ENCODE measurements at places on chromosomes 5 and 9. TPM values are rescaled to one million over a fixed set of nuclear protein-coding genes. Genes with fewer than 3 reads are reported as not detected.

- DNase-seq: no peak
Measured at GRCh38 chr9:126617003-126617822, 3.5 kb downstream of the LMX1B start.

GRCh38 chr5:149730620-149731331 lies 666 bp downstream of the PPARGC1B start:
- no peak for DNase-seq

DNA sequence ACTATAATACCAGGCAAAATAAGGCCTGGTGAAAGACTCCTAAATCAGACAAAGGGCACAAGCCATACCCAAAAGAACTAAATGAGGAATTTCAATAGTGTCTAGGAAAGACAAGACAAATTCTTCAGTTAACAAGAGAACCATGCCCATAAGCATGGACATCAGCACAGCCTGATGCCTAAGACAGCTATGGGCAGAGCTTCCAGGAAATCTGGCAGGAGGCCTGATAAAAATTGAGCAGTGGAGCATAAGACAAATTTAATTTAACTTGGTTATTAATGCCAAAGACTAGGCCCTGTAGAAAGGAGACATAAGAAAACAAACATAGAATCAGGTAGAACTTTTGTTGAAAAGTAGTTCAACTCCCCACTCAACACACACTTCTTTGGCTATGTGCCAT lies 17.3 kb downstream of the KLHL3 start:
- no peak for DNase-seq

DNA sequence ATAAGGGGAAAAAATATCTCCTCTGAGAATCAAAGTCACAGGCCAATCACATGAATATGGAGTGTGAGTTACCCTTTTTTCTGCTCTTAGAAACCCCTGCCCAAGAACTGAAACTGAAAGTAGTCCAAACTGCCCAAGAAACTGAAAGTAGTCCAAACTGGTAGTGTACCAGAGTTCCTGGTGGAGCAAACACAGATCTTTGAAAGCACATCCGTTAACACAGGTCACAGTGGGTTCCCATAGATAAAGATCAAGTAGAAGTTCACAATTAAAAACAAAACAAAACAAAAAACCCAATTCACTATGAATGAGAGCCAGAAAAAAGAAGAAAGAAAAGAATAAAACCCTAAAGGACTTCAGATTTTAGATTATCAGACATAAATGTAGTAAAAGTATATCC lies 332.4 kb upstream of the EFNA5 start:
- no peak for DNase-seq

- DNase-seq: no peak
Measured at GRCh38 chr5:96691503-96692303, 29.5 kb downstream of the CAST start.

DNA sequence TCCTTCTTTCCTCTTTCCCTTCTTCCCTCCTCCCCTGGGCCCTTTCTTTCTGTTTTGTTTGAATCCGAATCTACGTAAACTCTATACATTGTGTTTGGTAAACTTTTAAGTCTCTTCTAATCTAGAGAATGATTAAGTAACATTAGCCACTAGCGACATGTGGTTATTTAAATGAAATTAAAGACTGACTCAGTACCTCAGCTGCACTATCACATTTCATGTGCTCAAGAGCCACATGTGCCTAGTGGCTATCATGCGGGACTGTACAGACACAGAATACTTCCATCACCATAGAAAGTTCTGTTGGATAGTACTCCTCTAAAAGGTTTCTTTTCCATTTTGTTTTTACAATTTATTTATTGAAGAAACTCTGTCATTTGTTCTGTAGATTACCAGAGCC lies 29.0 kb downstream of the DCTN4 start:
- no peak for DNase-seq

DNA sequence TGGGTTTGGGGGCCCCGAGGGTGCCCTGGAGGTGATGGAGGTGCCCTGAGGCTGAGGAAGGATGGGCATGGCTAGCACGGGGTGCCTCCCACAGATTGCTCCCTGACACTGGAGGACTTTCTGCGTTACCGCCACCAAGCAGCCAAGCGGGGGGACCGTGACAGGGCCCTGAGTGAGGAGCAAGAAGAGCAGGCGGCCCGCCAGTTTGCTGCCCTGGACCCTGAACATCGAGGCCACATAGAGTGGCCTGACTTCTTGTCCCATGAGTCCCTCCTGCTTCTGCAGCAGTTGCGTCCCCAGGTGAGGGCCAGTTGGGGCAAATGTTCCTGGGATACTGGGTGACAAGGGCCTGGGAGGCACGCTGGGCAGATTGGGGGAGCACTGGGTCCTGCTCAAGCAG lies 13.1 kb upstream of the DNAJB5 start:
- DNase-seq: no peak

DNA sequence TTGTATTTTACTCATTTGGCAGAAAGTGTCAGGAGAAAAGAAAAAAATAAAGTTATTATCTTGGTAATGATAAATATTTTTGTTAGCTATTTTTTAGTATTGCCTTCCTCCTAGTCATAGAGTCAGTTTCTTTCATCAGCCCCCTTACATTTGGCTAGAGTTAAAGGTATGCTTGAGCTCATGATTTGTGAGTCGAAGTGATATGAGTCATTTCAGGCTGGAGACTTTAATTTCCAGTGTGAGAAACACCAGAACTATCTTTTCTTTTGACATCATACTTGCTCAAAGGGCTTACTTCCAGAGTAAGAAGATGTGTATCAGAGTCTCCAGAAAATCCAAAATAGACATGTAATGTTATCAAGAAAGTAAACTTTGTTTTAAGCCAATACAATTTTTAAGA lies 746.7 kb upstream of the TYRP1 start:
- DNase-seq: no peak

GRCh38 chr5:172645271-172646055 lies 4.4 kb downstream of the NEURL1B start:
- DNase-seq: no peak

DNA sequence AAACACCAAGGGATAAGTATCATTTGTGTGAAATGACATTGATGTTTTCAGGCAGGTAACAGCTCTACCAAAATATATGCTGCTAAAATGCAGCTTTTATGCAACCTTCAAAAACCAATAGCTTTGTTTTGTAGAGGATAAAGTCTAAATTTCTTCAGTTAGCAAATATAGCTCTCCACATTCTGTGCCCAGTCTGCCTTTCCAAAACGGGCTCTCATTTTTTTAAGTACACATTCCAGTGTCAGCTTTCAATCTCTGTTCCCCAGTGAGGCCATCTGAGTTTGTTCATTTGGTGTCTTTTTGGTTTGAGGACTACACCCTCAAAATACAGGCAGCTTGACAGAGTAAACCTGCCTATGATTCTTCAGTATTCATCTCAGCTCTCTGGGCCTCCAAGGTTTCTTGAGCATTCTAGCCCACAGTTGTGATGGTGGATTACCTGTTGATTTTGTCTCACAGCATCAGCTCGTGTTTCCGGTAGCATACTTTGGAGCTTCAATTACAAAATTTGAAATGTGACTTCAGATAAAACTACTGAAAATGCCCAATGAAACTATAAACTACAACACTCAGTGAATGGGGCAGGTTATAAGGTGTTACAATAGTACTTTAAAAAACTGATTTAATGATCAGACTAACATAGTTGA lies 55.7 kb downstream of the NR3C1 start:
- no peak for DNase-seq

GRCh38 chr5:93594591-93595419 lies 11.8 kb downstream of the NR2F1 start:
- DNase-seq: no peak

The BTNL9 gene
- 649 TPM for total RNA-seq
